ENCODE measurements at places on chromosomes 7 and 10.
A peak's percentile ranks its signal among the peaks of the same experiment; 100 is the strongest.

GRCh38 chr7:98168181-98168903 is 42.9 kb upstream of the BHLHA15 start:
- peak; percentile 41 for DNase-seq

GRCh38 chr7:26398427-26398755 is 106.7 kb downstream of the SNX10 start:
- DNase-seq, result peak; percentile 80

DNA sequence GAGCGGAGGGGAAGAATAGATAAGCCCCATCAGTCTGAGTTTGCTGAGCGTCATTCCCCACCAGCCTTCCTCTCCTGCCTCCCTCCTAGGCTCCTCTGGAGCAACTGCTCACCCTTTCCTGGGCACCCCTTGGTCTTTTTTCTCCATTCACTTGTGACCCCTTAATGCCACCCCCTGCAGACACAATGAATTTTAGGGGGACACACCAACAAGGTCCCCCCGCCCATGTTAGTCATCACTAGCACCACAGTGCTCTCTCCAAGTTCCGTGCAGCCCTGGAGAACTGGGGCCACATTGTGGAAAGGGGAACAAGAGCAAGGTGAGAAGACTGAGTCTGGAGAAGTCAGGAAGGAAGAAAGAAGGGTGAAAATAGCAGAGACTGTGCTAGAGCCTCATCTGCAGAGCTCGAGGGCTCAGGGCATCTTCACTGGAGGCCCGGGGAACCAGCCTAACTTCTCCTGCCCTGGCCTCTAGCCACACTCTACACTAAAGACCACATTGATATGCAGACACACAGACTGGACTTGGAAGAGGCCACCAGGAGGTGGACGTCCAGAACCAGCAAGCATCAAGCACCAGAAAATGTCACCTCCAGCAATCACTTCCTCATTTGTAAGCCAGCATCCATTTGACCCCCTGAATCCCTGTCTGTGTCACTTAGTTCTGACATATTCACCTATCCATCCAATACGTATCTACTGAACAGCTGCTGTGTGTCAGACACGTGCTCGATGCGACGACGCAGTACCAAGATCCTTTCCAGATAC is 17.5 kb downstream of the RGR start:
- no peak for DNase-seq

- no peak for DNase-seq
Measured at GRCh38 chr7:132760244-132760623, 184.0 kb upstream of the PLXNA4 start.

DNA sequence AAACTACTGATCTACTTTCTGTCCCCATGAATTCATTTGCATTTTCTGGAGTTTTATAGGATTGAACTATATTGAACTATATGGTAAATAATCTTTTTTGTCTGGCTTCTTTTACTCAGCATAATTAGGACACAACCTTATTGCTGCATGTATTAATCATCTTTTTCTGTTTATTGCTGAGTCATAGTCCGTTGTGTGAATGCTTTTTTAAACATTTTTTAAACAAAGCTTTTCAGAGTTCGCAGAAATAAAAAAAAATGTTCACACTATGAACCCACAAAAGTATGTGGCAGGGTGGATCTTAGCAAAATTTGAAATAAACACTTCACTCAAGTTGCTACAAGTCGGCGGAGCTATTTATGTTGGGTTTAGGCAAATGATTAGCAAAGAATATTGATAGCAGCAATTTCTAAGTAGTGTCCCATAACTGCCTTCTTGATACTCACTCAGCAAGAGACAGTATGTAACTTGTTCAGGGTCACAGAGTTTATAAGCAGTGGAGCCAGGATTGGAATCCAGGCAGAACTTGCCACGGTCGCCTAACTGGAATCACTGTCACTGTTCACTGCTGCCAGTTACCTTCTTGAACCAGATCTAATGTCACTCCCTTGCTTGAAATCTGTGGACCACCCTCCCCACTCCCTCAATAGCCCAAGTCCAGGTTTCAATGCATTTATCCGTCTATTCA is 5.6 kb downstream of the CH25H start:
- DNase-seq, result no peak

DNA sequence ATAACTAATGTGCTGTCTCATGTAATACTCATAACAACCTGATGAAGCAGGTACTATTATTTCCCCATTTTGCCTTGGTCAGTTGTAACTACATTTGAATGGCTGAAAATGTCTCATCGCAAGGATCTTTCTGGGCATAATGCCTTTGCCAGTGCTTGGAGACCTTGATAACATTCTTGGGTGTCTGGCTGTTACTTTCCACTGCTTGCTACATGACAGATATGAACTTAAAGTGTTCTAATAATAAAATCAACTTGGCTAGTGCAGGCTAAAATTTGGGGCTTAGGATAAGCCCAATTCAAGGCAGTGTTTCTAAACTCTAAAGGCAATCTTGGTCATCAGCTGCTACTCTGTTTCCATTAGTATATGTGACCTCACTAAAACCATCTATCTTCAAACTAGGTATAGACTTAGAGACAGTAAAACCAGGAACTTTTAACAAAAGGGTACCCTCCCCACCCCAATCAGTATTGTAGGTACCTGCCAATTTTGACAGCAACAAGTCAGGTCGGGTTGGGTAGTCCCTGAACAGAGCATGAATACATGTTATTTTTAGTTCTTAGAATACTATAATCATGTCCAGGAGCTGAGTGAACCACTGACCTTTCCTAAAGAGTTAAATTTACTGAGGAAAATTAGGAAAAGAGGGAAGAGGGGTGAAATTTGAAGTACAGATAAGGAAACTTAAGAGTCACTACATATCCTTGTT is 68.2 kb upstream of the AHR start:
- no peak for DNase-seq

DNA sequence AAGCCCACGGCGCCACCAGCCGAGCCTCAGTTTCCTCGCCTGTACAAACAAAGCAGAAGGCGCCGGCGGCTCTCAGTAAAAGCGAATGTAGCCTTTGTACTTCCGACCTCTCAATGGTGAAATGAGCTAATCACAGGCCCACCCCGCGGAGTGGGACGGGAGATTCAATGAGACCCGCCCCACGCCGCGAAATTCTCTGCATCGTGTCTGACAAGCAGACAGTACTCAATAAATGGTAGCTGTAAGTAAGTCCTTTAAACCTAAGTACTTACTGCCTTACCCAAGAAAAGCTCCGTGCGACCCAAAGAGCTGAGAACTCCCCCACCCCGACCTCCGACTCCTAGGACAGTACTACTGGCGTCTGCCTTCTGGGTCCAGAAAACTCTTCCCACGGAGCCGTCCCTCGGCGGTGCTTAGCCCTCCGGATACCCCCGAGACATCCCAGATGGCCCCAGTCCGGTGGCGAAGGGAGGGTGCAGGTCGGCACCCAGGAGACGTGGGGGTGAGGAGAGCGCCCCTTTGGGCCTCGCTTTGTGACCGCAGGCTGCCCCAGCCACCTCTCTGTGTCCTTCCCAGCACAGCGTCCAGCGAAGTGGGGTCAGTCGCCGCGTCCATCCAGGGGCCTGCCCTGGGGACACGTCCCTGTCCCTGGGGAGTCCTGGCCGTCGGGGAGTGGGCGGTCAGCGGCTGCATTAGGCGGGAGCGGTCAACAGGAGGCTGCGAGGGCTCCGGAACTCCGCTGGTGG is 972 bp upstream of the CXCL12 start:
- no peak for DNase-seq

GRCh38 chr7:155166673-155167370 is 96.7 kb downstream of the HTR5A start:
- no peak for DNase-seq

DNA sequence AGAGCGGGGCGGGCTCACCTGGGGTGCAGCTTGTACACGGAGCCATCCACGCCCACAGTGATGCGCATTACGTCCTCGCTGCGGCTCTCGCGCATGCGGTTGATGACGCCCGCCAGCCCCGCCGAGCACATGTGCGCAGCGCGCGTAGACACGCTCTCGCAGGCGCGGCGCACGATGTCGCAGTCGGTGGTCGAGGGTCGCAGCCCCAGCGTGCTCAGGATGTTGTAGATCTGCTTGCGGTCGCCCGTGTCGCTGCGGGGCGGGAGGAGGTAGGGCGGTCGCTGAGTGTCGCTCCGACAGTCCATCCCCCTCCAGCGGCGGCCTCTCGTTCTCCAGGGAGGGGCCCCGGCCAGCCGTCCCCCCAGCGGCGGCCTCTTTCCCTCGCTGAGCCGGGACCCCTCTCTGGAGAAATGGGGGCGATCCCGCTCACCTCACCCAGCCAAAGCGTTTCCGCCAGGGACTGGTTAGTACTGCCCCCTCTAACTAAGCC is 4.4 kb upstream of the MYL7 start:
- DNase-seq, result no peak

GRCh38 chr7:151992375-151992774 is 33.1 kb upstream of the GALNT11 start:
- DNase-seq, result peak; percentile 71

DNA sequence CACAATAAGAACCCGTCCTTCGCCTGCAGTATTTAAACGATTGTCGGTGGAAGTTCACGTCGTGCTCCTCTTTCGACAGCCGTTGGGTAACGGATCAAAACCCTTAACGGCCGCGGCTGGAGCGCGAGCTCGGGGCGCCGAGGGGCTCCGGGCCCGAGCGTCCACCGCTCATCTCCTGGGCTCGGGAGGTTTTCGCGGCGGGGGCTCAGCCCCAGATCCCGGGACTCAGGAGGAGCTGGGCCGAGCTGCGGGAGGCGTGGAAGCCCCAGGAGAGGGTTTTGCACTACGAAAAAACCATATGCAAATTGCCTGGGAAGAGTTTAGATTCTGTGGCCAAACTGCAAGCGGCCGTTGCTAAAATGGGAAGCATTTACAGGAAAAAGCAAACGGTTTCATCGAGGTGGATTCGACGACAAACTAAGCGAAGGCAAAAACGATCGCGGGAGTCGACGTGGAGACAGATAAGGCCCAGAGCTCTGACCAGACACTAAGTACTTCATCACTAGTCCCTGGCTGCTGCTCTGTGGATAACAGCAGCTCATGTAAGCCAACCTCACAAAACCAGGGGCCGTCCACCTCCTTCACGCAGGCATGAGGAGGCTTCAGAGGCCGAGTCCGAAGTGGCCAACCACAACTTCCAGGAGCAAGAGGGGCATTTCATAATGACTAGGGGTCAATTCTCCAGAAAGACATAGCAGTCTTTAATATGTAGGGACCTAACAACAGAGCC is 129.7 kb downstream of the MARCHF5 start:
- no peak for DNase-seq

DNA sequence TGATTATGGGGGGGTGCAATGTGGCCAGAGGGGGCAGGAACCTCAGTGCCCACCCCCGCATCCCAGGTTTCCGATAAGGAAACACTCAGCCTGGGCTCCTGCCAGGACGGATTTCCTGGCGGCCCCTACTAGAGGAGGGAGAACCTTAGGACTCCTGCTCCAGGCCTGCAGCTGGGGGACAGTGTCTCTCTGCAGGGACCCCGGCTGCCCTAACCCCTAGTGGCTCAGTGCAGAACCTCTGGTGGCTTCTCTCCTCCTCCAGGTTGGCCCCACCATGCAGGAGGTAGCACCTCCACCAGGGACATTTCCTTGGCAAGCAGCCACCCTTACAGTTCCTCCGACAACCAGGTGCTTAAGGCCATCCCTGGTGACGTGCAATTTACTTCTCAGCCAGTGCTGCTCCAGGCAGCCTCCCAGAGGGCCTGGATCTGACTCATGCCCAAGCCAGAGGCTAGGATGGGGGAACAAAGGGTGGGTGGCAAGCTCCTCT is 31.9 kb downstream of the SH2B2 start:
- DNase-seq, result no peak

DNA sequence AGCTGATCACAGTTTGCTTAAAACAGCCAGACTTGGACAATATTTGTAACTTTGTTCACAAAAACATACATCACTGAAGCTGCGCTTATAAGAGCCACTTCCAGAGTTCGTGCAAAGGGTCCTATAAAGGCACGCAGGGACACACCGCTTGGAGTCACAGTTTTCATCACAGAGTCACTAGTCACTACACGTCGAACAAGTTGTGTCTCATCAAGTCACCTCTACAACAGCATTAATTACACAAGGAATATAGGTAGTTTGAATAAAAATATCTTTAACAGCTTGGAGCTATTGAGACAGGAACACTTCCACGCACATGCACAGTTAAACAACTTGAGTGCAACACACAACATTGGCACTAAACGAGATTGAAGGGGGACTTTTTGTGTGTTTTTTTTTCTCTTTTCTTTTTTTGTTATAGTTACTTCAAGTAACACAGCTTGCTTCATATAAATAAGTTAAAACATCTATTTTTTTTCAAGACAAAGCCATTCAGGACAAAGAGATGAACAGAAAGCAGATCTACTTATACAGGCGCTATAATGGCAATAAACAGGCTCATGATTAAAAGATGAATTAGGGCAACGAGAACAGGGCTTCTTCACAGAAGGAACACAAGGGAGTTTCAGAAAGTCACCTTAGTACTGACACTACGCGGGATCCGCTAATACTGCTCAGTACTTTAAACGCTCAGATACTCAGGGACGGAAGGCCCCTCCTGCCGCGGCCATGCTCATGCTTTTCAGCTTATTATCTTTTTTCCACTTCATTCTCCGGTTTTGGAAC is 2.2 kb downstream of the HOXA5 start:
- no peak for DNase-seq

GRCh38 chr7:24911213-24911603 is 68.8 kb downstream of the OSBPL3 start:
- DNase-seq, result no peak

DNA sequence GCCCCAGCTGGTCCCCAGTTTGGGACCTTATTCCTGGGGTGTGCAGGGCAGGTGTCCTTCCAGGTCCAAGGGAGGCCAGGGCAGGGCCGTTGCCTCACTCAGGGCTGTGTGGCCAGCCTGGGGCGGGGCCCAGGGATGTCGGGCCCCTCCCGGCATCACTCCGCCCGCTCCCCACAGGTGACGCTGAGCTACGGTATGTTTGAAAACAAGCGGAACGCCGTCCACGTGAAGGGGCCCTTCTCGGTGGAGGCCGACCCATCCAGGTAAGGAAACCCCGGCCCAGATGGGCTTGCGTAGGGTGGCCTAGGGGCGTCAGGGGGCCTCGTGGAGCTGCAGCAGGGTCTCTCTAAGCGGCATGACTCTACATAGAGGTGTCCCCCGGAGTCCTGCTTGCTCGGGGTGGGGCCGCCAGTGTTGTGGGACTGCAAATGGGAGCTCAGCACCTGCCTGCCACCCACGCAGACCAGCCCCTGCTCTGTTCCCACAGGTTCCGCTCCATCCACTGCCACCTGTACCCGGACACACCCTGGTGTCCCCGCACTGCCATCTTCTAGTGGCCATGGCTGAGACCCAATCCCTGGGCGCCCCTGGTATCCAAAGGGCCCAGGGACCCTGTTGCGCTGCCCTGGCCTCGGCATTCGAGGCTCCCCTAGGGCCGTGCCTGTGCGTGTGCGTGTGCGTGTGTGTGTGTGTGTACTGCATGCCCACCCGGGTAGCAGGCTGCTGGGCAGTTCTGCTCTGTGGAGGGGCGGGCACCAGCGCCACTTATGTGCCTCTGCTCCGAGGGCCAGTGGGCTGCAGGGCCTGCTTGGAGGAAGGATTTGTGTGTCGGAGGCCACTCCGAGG is 7.3 kb downstream of the LFNG start:
- peak; percentile 31 for DNase-seq

GRCh38 chr10:1241322-1241890 is 185.2 kb downstream of the WDR37 start:
- DNase-seq, result no peak

Data from left ventricle myocardium superior (tissue), 1 donor.